ENCODE measurements at places on chromosomes 1 and 21.

DNA sequence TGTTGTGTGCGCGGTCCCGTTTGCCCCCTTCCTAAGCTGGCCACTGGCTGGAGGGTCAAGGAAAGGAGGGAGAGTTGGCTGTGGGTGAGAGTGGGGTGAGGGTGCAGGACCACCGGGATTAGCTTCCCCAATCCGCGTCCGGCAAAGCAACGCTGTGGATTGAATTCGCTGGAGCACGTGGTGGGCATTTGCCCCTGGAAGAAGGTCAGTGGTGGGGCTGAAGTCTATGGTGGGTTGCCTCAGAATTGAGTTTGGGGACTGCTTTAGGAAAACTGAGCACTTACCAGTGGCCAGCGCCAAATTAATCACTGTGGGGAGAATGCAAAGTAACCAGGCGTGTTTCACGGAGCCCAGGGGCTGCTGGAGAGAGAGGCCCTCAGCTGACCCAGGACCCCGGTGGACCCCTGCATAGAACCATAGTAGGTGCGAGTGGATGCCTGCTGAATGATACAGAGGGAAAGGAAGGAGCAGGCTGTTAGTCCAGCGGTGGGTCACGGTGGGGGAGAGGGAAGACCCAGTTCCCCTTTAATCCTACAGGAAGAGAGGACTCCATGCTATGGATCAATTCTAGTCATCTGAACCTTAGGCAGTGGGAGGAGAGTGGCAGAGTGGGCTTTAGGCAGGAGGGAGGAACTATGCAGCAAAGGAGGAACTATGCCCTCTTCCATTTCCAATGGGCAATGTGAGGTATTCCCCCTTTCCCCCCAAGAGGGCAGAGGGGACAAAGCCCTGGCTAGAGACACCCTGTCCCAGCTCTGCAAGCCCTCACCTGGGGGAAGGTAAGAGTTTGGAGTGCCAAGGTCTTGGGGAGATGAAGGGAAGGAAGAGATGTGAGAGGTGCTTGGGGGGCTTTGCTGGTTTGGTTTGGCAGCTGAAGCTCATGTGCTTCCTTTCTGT, 1.2 kb downstream of the TNFRSF8 start:
- no peak for DNase-seq

DNA sequence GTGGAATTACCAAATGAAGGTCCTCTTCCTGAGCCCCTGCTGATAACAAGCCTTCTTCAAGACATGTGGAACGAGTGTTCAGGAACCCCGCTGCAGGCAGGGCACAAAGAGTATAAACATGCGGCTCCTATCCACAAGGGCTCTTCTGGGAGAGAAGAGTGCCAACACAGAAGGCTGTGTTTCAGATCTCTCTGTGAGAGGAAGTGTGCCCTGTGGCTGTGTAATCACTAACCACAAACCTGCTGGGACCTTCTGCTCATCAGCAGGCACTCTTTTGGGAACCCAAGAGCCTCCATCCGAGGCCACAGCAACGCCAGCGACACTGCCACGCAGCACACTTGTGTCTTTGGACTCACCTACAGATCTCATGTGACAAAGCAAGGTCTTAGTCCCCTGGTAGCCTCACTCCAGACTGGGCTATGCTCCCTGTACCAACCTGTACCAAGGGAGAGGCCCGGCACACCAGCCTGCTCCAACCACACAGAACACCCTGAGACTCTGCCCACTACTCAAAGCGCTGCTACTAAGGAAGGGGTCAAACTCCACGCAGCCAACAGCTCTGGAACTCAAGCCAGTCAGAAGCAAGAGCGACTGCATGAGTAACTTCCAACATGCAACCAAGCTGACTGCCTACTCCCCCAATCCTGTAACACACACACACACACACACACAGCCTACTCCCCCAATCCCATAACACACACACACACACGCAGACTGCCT, 7.8 kb downstream of the PTTG1IP start:
- no peak for DNase-seq

DNA sequence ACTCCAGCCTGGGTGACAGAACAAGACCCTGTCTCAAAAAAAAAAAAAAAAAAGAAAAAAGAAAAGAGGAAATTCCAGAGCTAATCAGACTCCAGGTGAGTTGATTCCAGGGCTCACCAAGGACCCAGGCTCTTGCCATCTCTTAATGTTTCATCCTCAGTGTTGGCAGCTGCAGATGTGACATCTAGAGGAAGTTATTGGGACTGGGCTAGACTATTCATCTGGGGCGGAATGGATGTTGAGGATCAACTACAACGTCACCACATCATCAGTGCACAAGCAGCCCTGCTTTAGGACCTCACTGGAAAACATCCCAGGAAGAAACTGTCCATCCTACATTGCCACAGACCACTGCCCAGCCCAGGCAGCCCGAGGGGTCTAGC, 28.6 kb upstream of the PARP1 start:
- no peak for DNase-seq

- no peak for DNase-seq
Measured at GRCh38 chr1:151069103-151069486, 1.5 kb upstream of the GABPB2 start.

GRCh38 chr1:200890818-200891773, 3.6 kb upstream of the INAVA start:
- DNase-seq: peak; percentile 15

- DNase-seq: peak; percentile 31
Measured at GRCh38 chr1:38451541-38451993, 405.0 kb upstream of the POU3F1 start.

DNA sequence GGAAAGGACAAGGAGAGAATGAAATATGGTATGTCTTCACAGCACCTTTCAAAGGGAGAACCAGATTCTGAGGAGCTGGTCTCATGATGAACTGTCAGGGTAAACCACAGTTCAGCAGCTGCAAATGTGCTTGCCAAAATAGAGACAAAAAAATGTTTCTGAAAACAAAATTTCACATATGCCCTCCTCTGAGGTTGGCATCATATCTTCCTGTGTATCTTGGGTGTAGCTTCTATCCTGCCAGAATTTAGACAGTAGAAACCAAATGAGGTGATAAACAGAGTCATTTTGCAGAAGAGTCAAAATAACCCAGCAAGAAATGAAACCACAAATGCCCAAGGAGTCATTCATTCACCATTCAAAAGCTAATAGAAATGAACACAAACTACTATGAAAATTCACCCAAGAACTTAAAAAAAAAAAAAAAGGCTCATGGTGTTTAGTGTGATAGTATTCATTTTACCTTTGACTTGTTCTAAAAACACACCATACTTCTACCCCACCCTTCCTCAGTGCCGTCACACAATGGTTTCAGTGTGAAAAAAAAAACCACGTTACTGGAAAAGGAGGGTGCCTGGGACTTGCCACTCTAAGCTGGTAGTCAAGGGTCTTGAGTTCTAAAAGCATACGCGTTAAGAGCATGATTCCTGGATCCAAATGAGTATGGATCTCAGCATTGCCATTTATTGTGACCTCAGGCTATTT, 18.5 kb downstream of the SELL start:
- no peak for DNase-seq

- DNase-seq: no peak
Measured at GRCh38 chr1:59815892-59816291, 1.1 kb downstream of the HOOK1 start.

DNA sequence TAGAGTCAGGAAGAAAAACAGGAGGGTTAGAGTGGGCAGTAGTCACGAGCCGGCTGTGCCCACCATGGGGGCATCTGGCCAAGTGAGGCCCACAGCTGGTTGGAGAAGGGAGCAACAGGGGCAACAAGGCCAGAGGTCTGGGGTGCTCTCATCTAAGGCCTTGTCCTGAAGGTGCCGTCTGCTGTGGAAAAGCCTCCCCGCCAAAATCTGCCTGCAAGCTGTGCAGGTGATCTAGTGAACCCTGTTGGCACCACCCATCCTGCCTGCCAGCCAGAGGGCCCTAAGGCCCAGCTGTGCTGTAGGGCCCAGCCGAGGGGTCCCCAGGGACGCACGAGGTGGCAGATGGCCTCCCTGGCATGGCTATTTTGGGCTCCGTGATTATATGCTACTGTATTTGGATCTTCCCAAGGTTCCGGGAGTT, 51.3 kb downstream of the LGR6 start:
- DNase-seq: no peak

GRCh38 chr1:151867765-151868411, 14.4 kb upstream of the THEM5 start:
- no peak for DNase-seq

- no peak for DNase-seq
Measured at GRCh38 chr1:91707114-91707889, 178.6 kb downstream of the TGFBR3 start.

GRCh38 chr1:211628417-211628816, 47.0 kb downstream of the NEK2 start:
- no peak for DNase-seq

- no peak for DNase-seq
Measured at GRCh38 chr1:220579317-220579716, 51.4 kb downstream of the MARK1 start.

- no peak for DNase-seq
Measured at GRCh38 chr1:178651742-178652141, 73.3 kb upstream of the RALGPS2 start.

DNA sequence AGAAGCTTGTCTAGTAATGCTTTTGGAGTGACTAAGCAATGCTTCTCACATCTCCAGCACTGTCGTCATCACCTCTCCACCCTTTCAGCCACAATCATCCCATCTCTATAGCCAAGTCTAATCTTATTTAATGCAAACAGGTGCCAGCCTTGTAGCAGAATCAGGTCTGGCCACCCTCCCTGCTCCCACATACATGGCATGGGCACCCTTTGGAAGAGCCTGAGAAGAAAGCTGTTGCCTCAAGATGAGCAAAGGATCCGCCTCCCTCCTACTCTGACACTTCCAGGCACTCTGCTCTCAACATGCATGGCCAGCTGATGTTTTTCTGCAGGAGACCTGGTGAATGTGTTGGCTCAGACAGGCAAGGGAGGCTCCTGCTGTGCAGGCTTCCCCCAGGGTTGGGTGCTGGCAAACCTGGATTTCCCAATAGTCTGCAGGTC, 113.1 kb upstream of the GRIK3 start:
- no peak for DNase-seq

GRCh38 chr1:194503209-194503608, 1316.8 kb upstream of the B3GALT2 start:
- no peak for DNase-seq

DNA sequence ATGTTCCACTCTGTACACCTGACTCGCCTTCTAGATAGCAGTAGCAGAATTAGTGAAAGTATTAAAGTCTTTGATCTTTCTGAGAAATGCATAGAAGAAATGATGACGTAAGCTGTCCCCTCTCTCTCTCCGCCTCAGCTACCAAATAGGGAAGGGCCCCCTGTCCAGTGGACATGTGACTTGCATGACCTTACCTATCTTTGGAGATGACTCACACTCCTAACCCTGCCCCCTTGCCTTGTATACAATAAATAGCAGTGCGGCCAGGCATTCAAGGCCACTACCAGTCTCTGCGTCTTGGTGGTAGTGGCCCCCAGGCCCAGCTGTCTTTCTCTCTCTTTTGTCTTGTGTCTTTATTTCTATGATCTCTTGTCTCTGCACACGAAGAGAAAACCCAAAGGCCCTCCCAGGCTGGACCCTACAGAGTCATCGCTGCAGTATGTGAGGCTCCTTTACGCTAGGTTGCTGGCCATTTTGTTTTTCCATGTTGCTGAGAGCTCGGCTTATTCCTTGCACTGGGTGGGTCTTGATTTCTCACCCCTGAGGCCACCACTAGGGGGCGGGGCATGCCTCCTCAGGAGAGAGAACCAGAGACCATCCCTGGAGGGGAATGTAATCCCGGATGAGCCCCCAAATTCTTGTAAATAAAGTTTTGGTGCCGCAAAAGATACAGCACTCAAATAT, 16.0 kb upstream of the ZBTB8B start:
- DNase-seq: no peak

- no peak for DNase-seq
Measured at GRCh38 chr1:29281571-29281970, 45.2 kb downstream of the PTPRU start.

GRCh38 chr1:213008564-213008963, 7.1 kb downstream of the ANGEL2 start:
- no peak for DNase-seq

- DNase-seq: no peak
Measured at GRCh38 chr1:35659589-35659988, 18.3 kb upstream of the PSMB2 start.

GRCh38 chr1:54950006-54950368, 30.4 kb upstream of the TMEM61 start:
- DNase-seq: no peak

DNA sequence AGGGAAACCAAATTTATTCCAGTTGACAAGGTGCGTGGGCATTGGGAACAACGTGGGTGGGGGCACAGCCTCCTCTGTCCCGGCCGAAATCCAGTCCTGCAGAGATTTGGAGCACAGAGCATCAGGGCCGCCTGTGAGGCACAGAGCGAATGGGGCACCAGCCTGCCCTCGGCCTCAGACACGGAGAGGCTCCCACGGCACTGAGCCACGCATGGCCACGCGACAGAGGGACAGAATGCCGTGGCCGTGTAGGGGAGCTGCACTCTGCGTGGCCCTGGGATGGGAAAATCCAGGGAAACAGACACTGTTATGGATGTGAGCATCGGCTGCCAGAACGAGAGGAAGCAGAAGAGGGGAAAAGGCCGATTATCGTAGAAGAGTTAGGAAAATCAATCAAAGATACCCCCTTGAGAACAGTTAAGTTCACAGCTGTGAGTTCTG, 13.5 kb upstream of the C1orf159 start:
- no peak for DNase-seq

DNA sequence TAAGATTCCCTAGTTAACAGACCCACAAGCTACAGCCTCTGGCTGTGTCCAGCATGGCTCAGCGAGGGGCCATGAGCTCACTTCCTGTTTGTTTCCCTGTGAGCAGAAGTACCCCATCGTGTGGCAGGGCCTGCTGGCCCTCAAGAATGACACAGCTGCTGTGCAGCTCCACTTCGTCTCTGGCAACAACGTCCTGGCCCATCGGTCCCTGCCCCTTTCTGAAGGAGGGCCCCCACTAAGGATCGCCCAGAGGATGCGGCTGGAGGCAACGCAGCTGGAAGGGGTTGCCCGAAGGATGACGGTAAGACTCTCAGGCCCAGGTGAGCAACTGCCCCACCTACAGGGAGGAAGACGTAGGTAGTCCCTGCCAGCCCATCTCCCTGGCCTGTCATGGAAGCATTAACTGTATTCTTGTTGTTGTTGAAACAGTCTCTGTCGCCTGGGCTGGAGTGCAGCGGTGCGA, 38.2 kb downstream of the ZBTB17 start:
- DNase-seq: no peak

- peak; percentile 72 for DNase-seq
Measured at GRCh38 chr1:228275430-228276173, 67.8 kb downstream of the OBSCN start.

DNA sequence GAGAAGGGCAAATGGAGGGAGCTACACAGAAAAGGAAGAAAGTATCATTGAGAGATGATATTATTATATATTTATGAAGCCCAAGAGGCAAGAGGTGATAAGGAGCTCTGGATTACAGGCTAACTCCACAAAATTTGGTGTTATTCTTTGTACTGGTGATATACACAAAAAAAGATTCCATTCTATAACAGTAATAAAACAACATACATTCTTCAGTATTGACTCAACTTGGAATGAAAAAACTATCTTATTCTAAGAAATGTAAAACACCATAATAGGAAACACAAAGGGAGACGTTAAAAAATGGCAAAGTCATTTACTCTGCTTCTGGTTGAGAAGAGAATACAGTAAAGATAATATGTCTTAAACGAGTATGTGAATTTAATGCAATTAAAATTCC, 99.4 kb downstream of the TEX35 start:
- peak; percentile 75 for DNase-seq

GRCh38 chr1:99497690-99498089, 148.2 kb upstream of the PALMD start:
- no peak for DNase-seq

GRCh38 chr1:228162286-228163006, 3.2 kb upstream of the IBA57 start:
- no peak for DNase-seq

- DNase-seq: no peak
Measured at GRCh38 chr1:93000751-93001175, 39.5 kb upstream of the DIPK1A start.
